ENCODE measurements at places on chromosomes 7 and 10.

DNA sequence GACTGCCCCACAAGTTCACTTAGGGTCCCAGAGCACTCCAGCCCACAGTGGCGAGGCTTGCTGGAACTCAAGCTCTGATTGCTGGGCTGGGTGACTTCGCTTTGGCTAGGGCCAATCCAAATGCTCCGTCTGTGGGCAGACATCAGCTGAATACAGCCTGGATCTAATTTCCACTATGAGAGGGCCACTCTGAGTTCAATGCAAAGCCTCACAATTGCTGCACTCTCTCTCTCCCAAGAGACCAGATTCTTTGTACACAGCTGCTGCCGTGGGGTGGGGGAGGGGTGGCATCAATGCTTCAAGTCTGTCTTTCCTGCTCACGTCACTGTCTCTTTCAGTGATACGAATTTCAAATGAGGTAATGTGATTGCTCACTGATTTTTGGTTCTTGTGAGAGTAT, 47.3 kb upstream of the BPGM start:
- DNase-seq: no peak

DNA sequence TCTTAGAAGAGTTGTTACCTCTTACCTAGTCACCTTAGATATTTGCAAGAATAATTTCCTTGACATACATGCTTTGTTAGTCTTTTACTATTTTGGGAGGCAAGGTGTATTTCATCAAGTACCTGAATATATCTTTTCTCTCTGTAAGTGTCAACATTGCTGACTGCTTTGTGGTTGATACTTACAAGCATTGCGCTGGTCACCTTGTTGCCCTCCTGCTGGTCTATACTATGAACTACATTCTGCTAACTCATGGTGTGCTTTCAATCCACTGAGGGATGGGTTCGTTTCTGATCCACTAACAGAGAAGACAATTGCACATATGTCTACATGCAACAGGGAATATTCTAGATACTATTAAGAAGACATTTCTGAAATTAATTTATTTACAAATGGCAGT, 837.8 kb upstream of the COBL start:
- DNase-seq: no peak

- DNase-seq: no peak
These were observed 86.5 kb upstream of the CELF2 start for GRCh38 chr10:10930979-10931743.

- peak; percentile 94 for DNase-seq
These were observed at the start of gene JCAD for GRCh38 chr10:30059209-30060107. Gene JCAD, minus strand, starts transcription at chr10:30059586. Its CDS starts 11,774 bp downstream, at chr10:30047812.

DNA sequence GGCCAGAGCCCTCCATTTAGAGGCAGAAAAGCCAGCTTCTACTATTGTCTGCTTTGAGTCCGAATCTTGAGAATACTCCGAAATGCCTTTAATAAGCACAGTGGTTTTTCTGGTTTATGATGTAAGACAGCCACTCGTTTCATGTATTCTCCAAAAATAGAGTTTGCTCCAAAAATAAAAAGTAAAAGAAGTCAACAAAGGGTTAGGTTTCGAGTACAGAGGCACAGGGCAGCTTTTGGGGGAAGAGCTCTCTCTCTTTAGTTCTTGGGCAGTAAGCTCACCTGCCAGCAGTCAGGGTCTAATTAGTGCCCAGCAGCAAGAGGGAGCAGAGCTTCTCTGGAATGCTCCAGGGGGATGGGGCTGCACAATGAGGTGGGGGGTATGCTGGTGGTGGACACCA, 20.2 kb downstream of the CREB3L2 start:
- no peak for DNase-seq

- no peak for DNase-seq
These were observed 147.9 kb downstream of the CHCHD3 start for GRCh38 chr7:132934017-132934416.

DNA sequence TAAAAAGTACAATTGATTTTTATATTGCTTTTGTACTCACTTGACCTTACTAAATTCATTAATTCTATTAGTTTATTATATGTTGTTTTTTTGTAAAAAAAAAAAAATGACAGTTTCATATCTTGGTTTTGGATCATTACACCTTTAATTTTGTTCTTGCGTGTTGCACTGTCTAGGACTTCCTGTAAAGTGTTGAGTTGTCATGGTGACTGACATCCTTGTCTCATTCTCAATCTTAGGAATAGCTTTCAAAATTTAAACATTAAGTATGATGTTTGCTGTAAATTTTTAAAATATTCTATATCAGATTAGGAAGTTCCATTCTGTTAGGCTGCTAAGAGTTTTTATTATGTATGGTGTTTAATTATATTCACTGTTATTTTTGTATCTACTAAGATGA, 139.1 kb downstream of the ARHGAP12 start:
- no peak for DNase-seq

DNA sequence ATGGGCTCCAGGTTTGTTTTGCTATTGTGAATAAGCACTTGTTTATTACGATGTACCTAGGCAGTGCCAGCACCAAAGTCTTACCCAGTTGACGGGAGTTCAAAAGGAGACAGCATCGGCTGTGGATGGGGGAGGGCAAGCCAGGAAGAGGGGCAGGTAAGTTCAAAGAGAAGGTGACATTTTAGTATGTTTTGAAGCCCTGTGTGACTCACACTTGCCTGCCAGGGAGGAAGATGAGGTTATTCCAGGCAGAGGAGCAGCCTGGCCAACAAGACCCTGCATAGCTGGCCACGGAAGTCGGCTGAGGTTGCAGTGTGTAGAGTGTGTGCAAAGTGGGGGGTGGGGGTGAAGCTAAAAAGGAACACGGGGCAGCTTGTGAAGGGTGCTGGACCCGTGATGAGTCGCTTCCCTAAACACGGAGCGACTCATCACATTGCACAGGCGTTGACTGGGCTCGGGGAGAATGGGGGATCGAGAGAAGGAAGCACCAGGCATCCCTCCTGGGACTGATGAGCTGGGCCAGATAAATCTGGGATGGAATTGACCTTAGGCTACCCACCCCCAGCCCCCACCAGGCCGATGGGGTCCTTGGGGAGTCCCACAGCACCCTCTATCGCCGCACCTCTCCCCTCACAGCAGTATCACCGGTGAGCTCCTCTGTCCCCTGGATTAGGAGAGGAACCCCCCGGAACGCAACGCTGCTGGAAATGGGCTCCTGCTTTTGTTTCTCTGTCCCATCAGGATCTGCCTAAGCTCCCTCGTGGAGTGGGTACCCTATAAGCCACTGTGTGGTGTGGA, 97.9 kb upstream of the IKZF1 start:
- no peak for DNase-seq

- DNase-seq: no peak
These were observed 3.3 kb downstream of the SLC26A3 start for GRCh38 chr7:107799647-107800264.

- no peak for DNase-seq
These were observed 48.4 kb downstream of the BRI3 start for GRCh38 chr7:98329791-98330373.

GRCh38 chr10:24451325-24451820, 242.4 kb downstream of the KIAA1217 start:
- DNase-seq: no peak

DNA sequence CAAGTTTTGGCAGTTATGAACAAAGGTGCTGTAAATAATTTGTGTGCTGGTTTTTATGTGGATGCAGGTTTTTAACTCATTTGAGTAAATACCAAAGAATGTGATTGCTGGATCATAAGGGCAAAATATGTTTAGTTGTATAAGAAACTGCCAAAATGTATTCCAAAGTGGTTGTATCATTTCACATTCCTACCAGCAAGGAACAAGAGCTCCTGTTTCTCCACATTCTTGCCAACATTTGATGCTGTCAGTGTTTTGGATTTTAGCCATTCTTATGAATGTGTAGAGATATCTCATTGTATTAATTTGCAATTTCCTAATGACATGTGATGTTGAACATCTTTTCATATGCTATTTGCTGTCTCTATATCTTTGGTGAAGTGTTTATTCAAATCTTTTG, 207.3 kb upstream of the LRGUK start:
- no peak for DNase-seq

- DNase-seq: no peak
These were observed 240.4 kb downstream of the KIAA1217 start for GRCh38 chr10:24449321-24449740.

GRCh38 chr10:83724471-83725241, 414.7 kb upstream of the GHITM start:
- no peak for DNase-seq

DNA sequence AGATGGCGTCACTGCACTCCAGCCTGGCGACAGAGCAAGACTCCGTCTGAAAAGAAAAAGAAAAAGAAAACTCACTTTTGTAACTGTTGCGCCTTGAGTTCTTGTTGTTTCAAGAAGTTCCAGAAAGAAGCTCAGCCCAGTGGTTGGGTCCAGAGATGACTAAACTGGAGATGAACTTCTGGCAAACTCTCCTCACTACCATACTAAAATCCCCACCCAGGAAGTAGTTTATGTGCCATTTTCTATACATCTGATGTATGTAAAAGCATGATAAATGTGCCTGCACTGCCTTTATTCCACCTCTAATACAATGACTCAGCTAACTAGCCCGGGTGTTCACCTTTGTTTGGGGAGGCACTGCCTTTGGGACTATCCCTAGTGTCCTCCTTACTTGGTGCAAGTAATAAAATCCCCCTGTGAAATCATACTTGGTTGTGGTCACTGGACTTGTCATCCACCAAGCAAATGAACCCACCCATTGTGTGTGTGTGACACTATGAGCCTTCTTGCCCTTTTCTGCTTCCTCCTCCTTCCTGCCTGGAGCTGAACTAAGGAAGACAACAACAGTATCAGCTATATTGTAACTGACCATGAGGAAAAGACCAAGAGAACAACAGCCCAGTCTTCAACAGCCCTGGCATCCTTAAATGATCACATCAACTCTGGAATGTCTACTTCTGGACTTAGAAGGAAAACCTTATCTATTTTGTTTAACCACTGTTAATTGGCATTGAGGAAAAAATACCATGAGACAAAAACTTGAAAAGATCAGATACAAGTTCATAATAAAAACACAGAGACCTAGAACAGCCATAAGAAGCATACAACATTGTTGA, 33.6 kb downstream of the JMJD1C start:
- DNase-seq: no peak

- no peak for DNase-seq
These were observed 1.4 kb upstream of the DHTKD1 start for GRCh38 chr10:12067336-12067735.

- no peak for DNase-seq
These were observed 32.8 kb downstream of the GOLGA7B start for GRCh38 chr10:97882142-97883091.

DNA sequence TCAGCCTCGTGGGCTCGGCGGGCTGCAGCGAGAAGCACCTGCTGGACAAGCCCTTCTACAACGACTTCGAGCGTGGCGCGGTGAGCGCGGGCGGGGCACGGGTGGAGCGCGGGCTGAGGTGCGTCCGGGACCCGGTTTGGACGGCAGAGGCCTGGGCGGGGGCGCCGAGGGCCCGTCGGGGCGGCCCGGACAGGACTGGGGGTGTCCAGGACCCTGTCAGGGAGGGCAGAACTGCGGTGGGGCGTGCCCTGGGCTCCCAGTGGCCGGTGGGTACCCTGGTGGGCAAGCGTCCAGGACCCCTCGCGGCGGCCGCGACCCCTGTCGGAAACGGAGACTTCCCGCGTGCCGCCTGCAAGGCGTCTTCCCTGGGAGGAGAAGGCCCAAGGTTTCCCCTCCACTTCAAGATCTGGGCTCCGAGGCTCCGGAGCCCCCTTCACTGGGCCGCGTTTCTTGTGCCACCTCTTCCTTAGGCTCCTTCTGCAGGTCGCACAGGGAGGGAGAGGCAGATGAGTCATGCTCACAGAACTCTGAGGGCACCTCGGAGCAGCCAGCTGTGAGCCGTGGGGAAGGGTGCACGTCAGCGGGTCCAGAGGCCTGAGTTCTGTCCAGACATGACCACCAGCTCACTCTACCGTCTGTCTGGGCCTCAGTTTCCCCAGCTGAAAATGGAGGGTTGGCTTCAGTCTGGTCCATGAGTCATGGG, 485 bp downstream of the ALOX5 start:
- no peak for DNase-seq

- DNase-seq: no peak
These were observed 374.0 kb upstream of the STEAP1 start for GRCh38 chr7:89780291-89780690.

DNA sequence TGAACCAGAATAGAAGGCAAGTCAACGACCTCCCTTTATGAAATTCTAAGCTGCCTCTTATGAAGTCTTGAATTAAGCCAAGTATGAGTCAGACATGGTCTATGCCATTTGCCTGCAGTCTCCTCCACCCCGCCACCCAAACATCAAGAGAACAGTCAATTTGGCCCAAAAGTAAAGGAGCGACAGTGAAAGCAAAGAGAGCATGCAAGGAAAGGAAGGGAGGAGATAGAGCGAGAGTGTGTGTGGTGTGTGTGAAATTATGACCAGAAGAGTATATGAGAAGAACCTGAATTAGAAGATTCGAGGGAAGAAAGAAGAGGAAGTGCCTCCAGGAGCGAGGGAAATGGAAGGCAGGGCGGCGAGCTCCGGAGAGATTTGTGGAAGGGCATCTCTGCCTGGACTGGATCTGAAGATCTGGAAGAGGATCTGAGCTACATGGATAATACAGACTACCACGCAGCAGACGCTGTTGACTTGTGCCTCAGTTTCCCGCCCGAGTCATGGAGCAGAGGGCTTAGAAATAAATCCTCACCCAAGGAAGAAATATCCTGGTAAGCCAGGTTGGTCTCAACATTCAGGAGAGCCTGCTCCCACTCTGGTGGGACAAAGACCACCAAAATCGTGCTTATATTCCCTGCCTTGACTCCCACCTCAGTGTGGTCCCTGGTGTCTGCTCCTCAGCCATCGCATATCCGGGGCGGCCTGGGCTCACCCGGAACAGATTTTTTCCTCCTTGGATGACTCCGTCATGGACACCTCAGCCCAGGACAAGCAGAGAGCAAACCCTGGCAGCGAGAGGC, 459 bp downstream of the ZDHHC6 start:
- no peak for DNase-seq

- peak; percentile 54 for DNase-seq
These were observed 351.9 kb downstream of the DNAJB6 start for GRCh38 chr7:157688533-157689268.

- DNase-seq: no peak
These were observed 221.7 kb downstream of the DNAJB6 start for GRCh38 chr7:157558516-157558874.

DNA sequence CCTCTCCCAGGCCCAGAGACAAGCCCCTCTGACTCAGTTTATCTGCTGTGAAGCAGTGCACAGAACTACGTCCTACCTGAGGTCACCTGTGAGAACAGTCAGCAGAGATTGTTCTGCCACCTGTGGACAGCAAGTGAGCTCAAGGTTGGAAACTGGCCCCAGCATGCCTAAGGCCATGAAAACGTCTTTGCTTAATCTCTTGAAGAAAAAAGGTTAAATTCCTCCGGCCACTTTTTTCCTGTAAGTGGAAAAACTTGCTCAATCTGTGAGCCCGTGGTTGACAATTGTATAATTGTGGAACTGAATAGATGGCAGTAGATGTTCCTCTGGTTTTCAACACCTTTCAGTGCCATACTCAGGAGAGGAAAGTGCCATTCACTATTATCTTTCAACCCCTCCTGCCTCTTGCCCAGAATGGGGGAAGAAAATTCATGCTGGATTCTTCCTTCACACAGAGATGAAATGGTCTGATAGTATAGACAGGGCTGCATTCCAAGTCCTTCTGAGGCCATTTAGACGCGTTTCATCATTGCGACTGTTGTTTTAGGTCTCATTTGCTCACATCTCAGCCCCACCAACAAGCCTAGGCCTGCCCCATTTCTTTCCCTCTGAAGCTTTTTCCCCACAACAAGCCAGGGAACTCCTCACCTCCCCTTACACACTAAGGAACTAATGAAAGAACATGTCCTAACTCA, 292.9 kb downstream of the FZD1 start:
- no peak for DNase-seq
